ENCODE measurements at places on chromosomes 6 and 20.

DNA sequence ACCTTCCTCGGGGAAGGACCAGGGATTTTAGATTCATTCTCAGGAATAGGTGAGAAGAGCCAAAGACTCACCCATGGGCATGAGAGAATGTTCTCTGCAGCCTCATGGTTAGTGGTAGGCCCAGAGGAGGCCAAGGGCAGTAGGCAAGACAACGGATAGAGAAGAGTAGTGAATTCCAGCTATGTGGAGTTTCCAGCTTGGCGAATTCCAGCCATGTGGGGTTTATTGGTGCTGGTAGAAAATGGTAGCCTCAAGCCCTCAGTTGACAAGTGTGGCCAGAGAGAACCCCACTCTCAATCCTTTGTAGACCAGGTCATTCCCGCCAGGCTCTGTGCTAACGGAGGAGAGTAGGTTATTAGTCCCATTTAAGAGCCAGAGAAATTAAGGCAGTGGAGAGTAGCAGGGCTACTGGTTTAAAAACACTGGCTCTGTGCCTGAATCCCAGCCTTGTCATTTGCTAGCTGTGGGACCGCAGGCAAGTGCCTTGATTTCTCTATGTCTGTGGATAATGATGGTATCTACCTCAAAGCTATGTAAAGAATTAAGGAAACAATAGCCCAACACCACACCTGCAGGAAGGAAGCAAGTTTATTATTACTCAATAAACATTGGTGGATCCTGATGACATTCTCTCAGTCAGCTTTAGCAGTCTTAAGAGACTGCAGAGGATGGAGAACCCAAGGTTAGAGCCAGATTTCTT, 2.0 kb upstream of the SLC9A8 start:
- DNase-seq, result no peak

GRCh38 chr6:6741264-6741663, 152.7 kb downstream of the LY86 start:
- DNase-seq, result no peak

DNA sequence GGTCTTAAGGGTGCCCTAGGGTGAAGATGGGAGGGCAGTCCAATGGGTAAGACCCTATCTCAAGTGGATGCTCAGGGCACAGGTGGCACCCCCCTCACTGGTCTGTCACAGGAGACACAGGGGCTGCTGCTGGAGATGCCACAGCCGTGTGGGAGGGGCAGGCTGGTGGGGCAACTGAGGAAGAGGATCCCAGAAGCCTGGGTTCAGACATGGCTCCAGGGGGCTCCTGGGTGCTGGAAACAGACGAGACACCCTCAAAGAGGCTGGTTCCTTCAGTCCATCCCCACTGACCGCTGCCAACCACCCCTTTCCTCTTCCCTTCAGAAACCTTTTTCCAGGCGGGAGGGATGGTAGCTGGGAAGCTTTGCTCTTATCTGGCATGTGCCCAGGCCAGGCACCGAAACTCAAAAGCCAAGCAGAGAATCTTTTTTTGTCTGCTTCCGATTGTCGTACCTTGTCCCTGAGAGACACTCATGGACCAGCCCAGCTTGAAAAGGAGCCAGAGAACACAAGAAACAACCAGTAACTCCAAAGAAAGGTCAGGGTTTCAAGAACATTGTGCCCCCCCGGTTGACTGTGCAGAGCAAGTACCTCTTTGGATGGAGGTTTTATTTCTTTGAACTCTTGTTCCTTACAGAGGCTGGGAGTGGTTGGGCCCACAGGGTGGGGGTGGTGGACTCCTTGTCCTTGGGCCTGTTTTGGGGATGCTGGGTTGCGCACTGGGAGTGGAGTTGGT, 28.5 kb upstream of the EMILIN3 start:
- no peak for DNase-seq

GRCh38 chr6:96151707-96152106, 135.9 kb downstream of the FUT9 start:
- DNase-seq, result no peak

DNA sequence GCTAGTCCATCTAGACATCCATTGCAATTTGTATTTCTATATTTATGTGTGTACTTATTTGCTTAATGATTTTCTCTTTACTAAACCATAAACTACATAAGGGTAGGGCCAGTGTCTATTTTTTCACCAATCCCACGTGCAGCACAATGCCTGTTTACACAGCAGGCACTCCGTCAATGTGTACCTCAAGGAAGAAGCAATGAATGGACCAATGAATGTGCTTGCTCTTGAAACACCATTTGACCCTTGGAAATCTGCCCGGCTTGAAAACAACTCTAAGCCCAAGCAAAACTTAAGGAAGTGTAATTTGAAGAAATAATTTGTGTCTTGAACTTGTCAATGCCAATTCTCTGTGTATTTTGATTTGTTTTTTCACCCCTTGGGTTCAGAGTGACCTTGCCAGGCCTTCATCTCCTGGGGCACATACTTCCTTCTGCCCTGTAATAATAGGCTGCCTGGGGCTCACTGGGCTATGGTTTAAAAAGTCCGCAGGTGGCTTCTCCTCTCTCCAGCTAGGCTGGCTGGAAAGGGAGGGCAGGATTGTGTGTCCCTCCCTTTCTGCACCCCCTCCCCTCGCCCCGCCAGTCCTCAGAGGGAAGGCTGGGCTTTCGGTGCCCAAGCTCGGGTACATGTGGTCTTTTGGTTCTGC, 140.8 kb upstream of the ARMC2 start:
- DNase-seq, result no peak

Measured in KG1 (cell line).